Frontal cortex (tissue), 4 donors: ENCODE measurements at places on chromosomes 12 and 14.
A peak's percentile ranks its signal among the peaks of the same experiment; 100 is the strongest.

- DNase-seq, result peak; percentile 85
Measured at GRCh38 chr12:54032627-54033100, at the start of gene HOXC5. HOXC5 (plus strand) TSS chr12:54033050; CDS start chr12:54033123, 73 bp downstream.

DNA sequence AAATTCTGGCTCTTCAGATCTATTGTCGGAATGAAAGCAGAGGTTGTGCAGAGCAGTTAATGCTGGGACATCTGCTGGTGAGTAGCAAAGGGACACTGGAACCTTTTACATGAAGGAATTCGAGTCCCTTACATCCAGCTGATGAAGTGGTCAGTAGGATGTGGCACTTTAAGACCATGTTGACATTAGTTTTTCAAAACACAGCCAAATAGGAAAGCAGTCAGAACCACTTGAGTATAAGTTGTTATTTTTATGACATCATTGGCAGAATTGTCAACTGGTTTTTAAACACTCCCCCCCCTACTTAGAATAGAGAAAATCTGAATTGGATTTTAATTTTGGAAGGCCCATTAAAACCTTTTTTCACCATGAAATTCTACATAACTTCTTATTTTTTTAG, 46.8 kb upstream of the AMN start:
- DNase-seq, result no peak

- no peak for DNase-seq
Measured at GRCh38 chr14:22448035-22448904, 140.8 kb downstream of the DAD1 start.

DNA sequence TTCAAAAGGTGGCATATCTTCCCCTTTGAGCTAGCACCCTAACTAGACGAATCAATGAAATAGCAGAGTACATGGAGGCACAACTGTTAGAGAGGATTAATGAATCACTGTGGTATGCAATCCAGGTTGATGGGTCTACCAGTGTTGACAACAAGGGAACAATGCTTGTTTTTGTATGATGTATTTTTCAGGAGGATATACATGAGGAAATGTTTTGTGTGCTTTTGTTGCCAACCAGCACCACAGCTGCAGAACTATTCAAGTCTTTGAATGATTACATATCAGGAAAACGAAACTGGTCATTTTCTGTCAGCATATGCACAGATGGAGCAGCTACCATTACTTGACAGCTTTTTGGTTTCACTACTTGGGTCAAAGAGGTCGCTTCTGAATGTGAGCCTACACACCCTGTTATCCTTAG, 142.6 kb downstream of the GPHN start:
- no peak for DNase-seq

- no peak for DNase-seq
Measured at GRCh38 chr12:15364221-15365160, 42.2 kb downstream of the PTPRO start.

DNA sequence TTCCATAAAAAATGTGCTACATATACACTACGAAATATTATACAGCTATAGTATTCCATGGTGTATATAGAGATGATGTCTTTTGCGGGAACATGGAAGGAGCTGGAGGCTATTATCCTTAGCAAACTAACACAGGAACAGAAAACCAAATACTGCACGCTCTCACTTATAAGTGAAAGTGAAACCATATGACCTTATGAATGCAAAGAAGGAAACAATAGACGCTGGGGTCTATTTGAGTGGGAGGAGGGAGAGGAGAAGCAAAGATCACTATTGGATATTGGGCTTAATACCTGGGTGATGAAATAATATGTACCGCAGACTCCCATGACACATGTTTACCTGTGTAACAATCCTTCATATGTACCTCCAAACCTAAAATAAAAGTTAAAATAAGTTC, 142.8 kb downstream of the LRFN5 start:
- no peak for DNase-seq

GRCh38 chr14:72962829-72963312, 36.6 kb downstream of the DCAF4 start:
- DNase-seq, result no peak

GRCh38 chr14:73266317-73266716, 29.0 kb downstream of the PAPLN start:
- DNase-seq, result no peak

DNA sequence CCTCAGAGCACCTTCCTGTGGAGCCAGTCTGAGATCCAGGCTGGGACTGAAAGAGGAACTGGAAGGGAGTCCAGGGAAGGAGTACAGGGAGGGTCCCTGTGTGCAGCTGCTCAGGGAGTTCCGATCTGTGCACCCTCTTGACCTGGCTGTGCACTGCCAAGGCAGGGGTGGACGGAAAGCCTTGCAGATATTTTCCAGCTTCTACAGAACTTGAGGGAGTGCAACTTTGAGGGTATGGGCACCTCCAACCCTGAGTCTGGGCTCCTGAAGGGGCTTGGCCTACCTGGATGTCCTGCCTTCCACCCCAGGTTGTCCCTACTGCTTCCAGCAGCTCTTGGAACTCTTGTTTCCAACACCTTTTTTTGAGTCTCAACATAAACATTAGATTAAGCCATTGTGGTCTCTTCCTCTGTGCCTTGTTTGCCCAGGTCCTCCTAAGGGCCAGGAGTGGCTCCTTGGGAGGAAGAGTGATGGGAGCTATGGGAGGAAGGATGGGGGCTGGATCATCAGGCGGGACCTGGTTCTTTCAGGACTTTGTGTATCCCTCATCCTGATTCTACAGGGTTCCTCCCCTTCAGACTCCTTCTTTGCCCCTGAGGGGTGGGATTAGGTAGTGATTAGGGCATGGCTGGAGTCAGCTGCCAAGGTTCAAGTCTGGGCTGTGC, 3.5 kb downstream of the KRT7 start:
- DNase-seq, result peak; percentile 7

DNA sequence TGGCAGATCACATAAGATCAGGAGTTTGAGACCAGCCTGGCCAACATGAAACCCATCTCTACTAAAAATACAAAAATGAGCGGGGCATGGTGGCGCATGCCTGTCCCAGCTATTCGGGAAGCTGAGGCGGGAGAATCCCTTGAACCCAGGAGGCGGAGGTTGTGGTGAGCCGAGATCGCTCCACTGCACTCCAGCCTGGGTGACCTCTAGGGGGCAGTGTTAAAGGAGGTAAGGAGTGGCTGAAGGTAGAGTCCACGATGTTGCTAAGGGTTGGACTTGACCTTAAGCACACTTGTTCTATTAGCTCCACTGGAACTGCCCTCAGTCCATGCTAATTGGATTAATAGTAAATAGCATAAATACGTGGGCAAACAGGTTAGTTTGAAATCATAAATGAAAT, 62.4 kb upstream of the PSMC1 start:
- DNase-seq, result no peak

- no peak for DNase-seq
Measured at GRCh38 chr12:100249941-100250340, 16.9 kb downstream of the DEPDC4 start.

DNA sequence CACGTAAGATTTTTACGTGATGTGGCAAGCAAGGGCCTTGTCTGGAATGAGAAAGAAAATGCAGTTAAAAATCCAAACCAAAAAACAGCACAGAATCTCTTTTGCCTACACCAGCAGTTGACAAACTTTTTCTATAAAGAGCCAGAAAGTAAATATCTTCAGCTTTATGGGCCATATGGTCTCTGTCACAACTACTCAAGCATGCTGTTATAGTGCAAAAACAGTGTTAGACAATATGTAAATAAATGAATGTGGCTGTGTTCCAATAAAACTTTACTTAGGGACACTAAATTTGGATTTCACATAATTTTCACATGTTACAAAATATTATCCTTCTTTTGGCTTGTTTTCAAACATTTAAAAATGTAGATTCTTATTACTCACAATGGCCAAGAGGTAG, 6.2 kb upstream of the ELK3 start:
- DNase-seq, result no peak

GRCh38 chr12:69046920-69047319, 113.9 kb upstream of the CPM start:
- no peak for DNase-seq

DNA sequence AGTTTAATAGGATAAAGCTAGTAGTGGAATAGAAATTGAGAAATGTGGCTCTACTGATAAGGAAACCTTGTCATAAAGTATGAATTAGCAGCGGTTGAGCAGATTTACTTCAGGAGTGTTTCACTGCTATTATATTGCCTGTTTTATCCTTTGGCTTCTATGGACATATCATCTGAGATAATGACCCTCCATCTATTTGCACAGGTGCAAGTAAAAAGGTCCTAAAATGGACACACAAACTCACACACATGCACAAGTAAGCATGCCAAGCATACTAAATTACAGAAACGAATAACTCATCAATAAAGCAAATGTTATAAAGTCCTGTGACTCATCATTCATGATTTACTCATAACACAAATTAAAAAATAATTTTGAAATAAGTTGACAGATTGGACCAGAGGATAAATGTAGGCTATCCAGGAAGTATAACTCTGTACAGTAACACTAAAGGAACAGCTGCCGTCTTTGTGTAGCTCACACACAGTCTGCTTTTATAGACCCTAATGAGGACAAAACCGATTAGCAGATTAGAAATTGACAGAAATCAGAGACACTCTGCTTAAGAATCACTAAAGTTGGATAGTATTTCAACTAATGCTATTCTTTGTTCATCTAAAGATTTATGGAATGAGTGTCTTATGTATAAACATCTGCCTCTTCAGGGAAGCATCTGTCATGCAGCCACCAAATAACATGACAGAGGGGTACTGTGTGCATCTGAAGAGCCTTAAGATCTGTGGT, 73.9 kb downstream of the SYT1 start:
- DNase-seq, result no peak

DNA sequence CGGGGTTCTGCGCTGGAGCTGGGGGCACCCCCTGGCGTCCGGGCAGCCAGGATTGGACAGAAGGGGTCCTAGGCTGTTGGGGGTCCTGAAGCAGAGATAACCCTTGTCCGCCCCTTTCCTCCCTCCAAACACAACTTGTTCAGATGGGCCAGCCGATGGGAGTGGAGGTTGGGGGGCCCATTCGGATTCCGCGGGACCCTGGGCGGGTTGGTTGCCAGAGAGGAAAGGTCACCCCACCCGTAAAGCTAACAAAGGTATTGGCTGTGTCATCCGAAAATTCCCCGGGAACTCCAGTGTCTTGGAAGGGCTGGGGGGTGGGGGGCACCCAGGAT, 1.3 kb downstream of the FAM222A start:
- DNase-seq, result no peak

GRCh38 chr12:79563021-79563740, 127.6 kb downstream of the PAWR start:
- DNase-seq, result no peak
